Stimulated activated CD4-positive, alpha-beta T cell treated with anti-CD3 and anti-CD28 coated beads, Interleukin-1b, Interleukin-23, amount 100 ng/mL, for 1 hour (primary cell): ENCODE measurements at places on chromosomes 4 and X.

DNA sequence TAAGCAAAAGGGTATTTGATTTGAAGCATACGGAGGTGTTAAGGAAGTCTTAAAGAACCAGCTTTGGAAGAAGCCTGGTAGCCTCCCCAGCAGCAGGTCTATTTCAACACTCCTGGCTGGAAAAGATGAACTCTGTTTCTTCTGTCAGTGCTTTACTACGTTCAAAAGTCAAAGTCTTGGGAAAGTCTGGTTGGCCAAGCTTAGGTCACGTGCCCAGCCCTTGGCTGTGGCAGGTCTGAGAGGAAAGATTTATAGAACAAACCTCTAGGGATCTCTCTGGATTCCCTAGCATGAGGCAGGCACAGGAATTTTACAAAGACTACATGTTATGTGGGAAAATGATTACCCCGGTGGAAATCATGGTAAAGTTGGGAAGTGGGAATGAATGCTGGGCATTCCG is 8.6 kb upstream of the ARHGAP10 start:
- DNase-seq, result no peak

DNA sequence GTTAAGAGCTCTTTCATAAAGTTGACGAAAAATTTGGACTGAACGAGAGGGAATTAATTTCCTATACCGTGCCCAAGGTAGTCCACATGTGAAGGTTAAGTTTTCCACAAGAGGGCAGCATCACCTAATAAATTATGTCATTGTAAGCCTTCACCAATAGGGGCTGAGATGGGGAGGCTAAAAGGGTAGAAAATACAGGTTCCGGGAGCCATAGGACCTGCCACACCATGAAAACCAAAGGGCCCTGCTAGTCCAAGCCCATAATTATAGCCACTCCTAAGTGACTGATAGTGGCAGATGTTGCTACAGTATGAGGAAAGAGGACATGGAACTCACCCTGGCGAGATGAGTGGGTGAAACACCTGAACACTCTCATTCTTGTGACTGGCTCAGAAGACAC is 122.2 kb downstream of the SHROOM4 start:
- no peak for DNase-seq

DNA sequence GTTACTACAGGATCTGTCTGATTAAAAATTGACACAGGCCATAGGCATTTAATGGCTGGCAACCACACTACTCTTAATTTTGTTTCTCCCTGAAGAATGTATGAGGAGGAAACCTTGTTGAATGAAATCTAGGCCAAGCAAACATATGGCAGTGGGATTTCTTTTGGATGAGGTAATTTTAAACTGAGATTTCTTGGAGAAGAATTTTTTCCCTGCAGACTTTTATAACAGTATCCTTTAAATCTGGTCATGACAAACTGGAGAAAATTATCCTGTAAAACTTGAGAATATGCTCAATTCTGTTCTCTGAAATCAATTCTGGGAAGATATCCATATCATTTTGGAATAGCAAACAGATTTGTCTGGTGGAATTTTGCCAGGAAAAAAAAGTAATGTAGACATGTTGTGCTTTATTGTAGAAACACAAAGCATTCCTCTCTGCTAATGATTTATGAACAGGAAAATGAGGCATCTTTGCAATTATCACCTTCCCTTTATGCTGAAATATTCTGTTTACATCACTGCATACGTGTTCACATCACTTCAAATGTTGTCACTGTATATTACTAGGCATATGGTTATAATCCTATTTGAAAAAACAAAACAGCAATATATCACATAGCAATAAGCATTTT is 108.3 kb upstream of the ARSJ start:
- DNase-seq, result no peak

- no peak for DNase-seq
These were observed 96.4 kb upstream of the IQCM start for GRCh38 chr4:149912000-149912399.

DNA sequence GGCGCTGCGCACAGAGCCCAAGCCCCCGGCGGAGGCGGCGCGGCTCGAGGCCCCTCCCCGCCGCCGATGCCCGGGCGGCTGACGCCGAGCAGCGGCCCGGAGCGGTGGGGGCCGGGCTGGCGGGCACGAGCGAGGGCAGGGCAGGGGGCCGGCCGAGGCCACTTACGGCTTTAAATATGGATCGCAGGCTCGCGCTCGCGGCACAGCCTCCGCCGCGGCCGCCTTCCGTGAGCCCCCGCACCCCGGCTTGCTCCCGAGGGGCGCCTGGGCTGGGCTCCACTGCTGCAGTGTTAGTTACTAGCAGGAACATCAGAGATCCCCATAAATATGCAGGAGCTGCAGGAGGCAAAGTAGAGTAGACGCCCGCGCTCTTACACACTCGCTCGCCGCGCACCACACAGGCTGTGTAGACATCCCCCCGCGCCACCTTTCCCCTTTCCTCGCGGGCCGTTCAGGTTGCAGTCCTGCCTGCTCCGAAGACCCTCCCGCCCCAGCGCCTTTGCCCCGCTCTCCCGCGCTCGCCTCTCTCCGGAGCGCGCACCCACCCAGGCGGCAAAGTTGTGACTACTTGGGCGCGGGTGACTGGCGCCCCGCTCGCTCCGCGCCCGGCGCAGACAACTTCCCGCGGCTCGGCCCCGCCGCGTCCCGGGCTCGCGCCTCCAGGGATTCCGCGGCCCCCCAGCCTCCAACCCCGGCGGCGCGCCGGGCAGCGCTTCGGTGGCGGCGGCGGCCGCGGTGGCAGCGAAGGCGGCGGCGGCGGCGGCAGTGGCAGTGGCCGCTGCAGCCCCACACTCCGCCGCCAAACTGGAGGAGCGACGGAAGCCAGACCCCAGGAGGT is 152.0 kb upstream of the SLC4A4 start:
- no peak for DNase-seq

- no peak for DNase-seq
These were observed 694.8 kb upstream of the INTU start for GRCh38 chr4:126937846-126938422.

DNA sequence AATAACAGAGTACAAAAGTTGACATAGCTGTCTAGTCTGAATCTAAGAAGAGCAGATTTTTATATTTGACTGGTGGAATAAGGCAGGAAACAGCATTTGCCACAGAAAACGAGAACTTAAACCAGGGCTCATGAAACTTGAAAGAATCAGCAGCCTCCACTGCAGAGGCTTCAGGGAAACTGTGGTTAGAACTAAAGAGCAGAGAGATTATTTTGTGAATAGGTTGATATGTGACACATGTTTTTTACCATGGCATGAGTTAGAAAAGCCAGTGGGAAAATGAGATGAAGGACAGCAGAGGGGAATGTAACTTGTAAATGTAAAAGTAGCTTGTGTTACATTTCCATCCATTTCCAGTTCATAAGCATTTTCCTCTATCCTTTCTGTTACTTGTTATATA is 63.7 kb upstream of the CAMK2D start:
- DNase-seq, result no peak
